ENCODE measurements at places on chromosomes 2 and 18.
A peak's percentile ranks its signal among the peaks of the same experiment; 100 is the strongest.

DNA sequence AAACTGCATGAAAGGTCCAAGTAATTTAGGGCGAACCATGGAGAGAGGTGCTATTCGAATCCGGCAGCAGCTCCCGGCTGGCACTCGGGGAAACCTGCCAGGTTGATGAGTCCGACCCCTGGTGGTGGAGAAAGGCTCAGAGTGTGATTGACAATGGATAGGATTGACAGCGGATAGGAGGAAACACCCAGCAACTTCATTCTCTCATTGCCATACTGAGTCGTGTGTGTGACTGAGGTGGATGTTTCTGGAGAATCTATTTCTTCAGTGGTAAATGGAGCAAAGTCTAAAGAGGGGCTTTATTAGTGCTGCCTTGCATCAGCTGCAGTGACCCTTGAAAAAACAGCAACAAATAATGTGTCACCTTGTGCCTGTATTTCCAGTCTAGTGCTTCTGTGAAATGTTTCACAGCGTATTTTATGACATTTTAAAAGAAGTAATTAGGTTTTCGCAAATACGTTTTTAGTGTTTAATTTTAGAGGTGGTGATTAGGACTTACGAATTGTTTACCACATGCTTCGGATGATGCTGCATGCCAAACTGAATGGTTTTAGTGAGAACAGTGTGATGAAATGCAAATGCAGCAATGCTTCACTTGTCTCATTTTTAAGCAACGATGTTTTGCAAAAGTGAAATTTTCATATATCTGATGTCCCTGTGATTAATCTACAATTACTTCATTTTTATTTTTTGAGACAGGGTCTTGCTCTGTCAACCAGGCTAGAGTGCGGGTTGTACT, 102.0 kb downstream of the DCDC2C start:
- DNase-seq: no peak

GRCh38 chr2:10009271-10009810, 34.0 kb upstream of the KLF11 start:
- no peak for DNase-seq

GRCh38 chr2:20148923-20149702, 75.8 kb downstream of the SDC1 start:
- peak; percentile 88 for DNase-seq

GRCh38 chr2:46353509-46353908, 56.3 kb downstream of the EPAS1 start:
- no peak for DNase-seq

DNA sequence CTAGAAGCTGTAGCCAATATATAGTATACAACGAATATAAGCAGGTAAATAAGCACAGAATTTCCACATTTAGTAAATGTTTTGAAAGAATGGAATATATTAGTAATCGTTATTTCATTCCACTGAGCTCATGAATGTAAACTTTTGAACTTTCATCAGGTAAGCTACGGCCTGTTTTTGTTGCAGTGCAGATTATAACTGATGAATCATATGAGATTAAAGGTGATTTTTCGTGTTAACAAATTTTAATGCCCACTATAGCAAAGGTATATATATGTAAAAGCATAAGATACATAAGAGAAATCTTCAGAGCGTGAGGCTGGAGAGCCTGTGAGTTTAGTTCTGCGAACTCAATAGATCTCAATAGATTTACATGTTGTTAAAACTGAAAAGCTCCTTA, 1.1 kb downstream of the SCYGR1 start:
- DNase-seq: no peak

DNA sequence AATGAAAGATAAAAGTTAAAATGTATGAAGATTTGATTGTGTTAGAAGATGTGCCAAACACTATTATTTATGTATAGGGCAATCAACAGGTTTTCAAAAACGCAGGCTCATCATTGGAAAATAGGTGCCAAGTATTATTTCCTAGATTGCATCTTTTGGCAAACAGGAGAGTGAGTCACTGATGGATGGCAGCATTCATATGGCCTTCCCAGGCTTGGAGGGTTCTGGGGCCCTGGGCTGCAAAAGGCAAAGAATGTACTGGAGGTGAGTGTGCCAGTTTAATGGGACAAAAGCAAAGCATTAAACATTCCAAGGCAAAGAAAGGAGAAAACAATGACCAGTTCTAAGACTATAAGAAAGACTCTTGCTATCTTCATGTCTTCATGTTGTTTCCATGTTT, 379.4 kb downstream of the RIT2 start:
- DNase-seq: no peak

- no peak for DNase-seq
These were observed 247.8 kb upstream of the SIX2 start for GRCh38 chr2:45256867-45257641.

- no peak for DNase-seq
These were observed 470.5 kb upstream of the ID2 start for GRCh38 chr2:8211384-8211783.

DNA sequence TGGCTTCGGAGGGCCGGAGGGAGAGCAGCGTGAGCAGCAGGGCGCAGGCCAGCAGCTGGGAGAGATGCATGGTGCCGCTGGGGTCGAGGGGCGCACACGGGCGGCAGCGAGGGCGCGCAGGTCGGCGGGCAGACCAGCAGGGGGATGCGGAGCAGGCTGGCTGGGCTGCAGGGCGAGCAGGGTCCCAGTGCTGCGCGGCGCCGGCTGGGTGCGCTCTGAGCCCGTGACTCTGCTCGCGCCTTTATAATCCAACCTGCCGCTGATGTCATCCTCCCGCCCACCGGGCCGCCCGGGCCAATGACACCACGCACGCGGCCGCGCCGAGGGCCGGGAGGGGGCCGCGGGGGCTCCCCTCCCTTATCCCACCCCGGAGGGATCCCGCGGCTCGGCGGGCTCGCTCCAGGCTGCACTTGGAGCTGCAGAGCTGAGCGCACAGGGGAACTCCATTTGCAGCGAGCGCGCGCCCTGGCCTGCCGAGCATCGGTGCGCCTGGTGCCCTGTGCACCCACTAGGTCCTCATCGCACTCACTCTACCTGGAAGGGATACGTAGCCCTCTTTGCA, at the start of gene NPPC:
Gene NPPC (minus strand): TSS at position 217 of the 562 bp plus-strand sequence. CDS start 147 bp downstream, at position 70.
- DNase-seq: peak; percentile 58

DNA sequence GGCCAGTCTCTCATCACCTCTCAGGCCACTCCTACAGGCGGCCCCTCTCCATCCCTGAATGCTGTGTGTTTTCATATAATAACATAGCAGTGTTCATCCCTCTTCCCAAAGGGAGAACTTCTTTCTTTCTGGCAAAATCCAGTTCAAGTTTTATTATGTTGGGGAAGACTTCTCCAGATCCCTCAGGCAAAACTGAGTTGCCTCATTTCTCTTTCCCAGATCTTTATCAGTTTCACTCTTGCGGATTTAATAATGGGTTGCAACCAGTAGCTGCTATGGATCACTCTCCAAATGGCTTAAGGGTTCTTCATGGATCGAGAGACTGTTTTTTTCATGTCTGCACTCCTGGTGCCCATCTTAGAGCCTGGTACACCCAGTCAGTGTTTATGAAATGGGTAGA, 129.9 kb downstream of the FHOD3 start:
- no peak for DNase-seq

- peak; percentile 13 for DNase-seq
These were observed 550 bp downstream of the RAB1A start for GRCh38 chr2:65129286-65129825.

DNA sequence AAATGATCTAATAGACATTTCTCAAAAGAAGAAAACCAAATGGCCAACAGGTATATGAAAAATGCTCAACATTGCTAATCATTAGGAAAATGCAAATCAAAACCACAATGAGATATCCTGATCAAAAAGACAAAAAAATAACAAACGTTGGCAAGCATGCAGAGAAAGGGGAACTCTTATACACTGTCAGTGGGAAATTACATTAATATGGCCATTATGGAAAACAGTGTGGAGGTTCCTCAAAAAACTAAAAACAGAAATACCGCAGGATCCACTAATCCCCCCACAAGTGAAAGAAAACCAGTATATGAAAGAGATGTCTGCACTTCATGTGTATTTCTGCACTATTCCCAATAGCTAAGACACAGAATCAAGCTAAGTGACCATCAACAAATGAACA, 57.7 kb upstream of the CTIF start:
- DNase-seq: no peak

GRCh38 chr2:163248376-163249253, 410.0 kb upstream of the KCNH7 start:
- DNase-seq: no peak

GRCh38 chr2:28270456-28271152, 122.1 kb upstream of the FOSL2 start:
- no peak for DNase-seq

DNA sequence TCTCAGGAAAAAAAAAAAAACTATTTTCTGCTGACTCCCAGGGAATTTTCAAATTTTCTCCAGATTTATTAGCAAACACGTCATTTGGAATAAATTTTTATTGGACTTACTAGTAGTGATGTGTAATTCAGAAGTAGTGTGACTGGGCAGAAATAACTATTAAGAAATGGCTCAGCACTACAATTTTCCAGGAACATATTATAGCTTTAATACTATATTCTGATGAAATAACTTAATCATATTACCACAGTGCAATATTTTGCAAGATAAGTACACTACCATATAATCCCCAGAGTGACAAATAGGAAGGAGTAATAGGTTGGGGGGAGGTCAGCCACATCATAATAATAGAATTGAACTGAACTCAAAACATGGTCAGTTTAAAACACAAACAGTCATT, 19.7 kb upstream of the TNFAIP6 start:
- peak; percentile 86 for DNase-seq

GRCh38 chr2:209565896-209566582, 142.2 kb downstream of the MAP2 start:
- DNase-seq: no peak

DNA sequence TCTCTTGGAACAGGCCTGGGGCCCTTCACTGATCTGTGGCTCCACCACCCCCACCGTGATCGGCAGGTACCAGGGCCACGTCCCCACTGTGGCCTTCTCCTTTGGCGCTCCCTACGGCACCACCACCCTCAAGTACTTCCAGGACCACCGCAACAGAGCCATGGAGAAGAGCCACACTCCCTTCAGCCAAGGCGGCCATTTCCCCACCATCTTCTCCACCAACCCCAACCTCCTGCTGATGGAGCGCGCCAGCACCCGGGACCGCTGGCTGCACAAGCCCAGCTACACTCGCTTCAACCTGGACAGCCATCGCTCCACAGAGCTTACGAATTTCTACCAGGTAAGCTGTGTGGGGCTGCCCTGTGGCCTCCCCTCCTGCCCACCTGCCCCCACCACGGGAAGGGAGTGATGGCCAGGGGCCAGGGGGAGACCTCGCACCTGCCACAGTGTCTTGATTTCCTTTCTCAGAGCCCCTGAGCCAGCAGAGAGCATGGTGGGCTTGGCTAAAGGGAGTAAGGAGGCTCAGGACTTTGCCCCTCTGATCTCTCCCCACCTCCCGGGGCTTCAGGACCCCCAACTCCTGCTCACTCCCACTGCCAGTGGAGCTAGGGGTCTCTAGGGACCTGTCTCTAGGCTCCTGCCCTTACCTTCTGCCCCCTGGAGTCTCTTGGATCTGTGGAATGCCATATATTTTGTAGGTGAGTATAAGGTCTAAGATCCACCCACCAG, 65.2 kb downstream of the CIB4 start:
- no peak for DNase-seq

DNA sequence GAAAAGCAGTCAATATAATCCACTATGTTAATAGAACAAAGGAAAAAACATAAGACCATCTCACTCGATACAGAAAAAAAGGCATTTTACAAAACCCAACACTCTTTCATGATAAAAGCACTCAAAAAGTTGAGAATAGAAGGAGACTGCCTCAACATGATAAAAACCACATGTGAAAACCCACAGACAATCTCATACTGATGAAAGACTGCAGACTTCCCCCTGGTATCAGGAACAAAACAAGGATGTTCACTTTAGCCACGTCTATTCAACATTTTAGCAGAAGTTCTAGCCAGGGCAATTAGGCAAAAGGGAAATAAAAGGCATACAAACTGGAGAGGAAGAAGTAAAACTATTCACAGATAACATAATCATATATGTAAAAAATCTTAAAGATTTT, 285.9 kb downstream of the EIPR1 start:
- DNase-seq: no peak

- no peak for DNase-seq
These were observed 53.1 kb downstream of the TMEM17 start for GRCh38 chr2:62452701-62453454.

- no peak for DNase-seq
These were observed 58.3 kb downstream of the LAMA1 start for GRCh38 chr18:7059276-7059675.

- DNase-seq: peak; percentile 22
These were observed 279.0 kb upstream of the NRP2 start for GRCh38 chr2:205403244-205403825.

DNA sequence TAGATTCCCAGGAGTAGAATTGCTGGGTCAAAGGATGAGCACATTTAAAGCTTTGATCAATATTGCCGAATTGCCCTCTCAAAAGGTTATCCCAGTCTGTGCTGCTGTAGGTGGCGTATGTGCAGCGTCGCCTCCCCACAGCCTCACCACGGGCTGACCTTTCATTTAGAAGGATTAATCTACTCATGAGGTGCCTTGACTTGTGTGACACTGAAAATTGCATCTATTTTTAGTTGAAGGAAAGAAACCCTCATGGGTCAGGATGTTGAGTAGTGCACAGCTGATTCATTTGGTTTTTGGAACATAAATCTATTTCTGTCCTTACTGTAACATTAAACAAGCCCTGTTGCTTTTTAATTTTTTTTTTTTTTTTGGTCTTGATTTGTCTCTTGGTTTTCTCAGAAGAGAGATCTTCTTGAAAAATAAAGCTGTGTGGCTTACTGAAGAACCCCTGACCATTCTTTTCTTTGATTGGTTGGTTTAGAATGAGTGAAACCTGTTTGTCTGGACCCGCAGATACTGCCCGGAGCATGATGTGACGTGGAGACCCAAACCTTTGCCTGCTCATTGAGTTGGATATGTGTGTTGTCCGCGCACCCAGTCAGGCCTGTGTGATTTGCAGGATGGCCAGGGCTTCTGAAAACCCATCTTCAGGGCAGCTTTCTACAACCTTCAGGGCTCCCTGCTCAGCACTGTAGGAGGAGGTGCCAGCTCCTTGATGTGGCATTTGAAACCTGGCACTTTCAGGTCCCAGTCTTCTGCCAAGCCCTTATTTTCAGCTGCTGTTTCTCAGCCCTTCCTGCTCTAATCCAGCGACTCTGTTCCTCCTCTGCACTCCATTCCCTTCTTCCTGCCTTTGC, 61.0 kb downstream of the LPIN1 start:
- DNase-seq: peak; percentile 8

DNA sequence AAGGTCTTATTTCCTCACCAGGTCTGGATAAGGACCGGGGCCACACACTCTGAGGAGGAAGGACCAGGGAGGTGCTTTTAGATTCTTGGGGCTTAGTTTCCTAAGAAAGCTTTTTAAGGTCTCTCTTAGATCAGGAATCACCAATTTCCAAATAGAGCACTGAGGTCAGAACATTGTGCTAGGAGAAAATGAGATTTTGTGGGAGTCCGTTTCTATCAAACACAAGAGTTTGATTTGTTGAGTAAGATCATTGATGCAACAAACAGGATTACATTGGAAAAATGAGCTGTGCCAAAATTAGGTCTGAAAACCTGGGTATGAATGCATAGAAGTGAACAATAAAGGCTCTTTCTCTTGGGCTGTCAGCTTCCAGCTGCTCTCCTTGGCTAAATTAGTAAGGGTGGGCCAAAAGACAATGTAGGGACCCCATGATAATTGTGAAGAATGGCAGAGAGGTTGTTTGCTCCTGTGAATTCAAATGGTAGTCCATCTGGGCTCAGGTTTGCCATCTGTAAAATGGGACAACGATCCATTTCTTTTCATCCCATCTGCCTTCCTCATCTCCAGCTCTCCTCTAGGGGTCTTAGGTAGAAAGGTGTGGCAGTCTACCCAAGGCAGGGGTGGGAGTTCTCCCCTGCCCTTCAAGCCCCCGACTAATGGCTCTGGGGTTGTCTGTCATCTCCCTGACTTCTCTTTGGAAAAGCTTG, 20.0 kb downstream of the IGFBP2 start:
- no peak for DNase-seq

- DNase-seq: peak; percentile 22
These were observed 28.9 kb upstream of the CNOT11 start for GRCh38 chr2:101223814-101224231.

Data from fibroblast of lung (primary cell).